ENCODE measurements at places on chromosomes 5 and 9.

DNA sequence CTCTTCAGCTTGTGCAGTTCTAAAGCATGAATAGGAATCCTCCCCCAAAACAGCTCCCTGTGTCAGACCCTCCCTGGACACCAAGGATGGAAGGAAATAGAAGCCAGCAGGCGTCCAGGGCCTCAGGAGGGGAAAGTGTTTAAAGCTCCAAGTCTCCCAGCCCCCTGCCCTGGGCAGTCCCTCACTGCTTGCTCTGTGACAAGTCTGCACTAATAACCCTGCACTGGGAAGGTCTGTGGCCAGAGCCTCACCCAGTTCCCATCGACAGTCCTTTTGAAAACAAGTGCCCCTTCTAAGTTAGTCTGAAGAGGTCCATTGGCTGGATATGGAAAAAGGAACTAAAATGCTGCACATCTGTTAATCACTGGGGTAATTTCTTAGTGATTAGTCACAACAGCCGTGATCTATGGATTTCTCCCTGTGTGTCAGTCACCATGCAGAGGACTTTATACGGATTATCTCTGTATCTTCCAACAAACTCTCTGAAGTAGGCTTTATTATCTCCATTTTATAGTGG is 195.3 kb downstream of the FBXL7 start:
- no peak for DNase-seq

DNA sequence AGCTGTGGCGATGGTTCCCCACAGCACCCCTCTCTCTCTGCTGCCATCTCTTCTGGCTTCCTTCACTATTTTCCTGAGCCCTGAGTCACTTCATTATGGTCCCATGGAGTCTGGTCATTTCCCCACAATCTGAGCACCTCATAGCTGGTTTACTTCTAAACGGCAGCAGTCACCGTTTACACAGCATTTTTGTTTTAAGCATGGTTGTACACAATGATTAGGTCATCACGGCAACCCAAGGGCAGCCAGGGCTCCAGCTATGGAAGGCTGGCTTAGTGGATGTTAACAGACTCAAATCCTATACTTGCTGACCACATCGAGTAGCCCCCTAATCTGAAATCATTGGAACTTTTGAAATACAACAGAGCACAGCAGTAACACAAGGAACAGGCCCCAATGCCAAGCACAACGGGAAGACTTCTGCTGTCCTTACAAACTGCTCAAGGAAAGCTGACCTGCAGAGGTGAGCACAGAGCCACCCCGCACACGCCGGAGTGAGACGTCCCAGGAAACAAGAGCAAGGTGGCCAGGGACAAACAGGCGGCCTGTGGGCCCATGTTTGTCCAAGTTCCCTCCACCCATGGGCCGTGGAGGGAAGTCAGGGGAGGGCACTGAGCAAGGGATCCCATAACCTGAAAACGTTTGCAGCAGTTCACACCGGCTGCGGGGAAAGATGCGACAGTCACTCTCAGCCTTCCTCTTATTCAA is 22.9 kb downstream of the CAMSAP1 start:
- DNase-seq: no peak

GRCh38 chr5:107444300-107444699 is 226.4 kb downstream of the EFNA5 start:
- DNase-seq: no peak

- no peak for DNase-seq
Observed at GRCh38 chr5:132479111-132479951, 11.2 kb downstream of the IRF1 start.

DNA sequence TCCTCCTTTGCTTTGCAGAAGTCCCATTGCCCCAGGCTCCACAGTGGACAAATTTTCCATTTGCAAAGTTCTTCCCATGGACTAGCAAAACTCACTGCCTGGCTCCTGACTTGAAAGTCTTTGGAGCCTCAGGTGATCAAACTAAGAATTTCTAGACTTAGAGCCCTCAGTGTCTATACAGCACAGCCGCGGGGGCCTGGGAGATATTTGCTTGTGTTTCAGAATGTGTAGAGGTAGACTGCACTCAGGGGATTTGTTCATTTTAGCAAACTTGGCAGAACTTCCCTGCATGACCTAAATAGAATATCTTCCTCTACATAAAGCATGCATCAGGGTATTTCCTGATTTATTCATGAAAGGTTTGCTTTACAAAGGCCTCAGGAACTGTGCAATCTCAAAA is 384.2 kb upstream of the ZNF462 start:
- DNase-seq: no peak

DNA sequence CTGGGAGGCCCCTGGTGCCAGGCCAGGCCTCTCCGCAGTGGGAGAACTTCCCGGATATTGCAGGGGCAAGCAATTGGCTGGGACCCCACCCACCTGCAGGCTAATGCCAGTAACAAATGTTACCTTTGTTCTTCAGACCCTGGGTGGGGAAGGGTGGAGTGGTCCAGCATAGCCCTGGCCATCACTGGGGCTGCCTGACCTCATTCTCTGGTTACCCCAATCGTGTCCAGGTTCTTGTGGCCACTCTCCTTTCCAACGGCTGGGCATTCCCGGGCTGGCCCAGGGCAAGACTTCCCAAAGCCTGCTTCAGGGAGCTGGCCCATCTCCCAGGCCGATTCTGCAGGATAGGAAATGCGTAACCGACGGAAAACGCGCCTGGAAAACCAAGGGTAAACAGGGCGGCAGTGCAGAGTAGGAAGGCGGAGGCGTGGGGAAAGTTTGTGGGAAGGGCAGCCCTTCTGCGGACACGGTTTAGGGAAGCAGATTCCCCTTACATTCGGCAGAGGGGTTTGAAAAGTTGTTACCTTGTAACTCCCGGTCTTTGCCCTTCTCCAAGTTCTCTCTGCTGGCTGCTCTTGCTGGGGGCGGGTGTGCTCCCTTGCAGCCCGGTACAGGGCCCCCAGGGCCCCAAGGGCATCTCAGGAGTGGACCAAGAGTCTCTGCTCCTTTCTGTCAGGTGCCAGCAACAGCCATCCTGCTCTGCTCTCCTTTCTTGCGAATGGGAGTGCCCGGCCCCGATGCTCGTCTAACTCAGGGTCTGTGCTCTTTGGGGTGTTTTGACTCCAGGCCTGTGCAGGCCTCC is 3.5 kb downstream of the NRARP start:
- DNase-seq: no peak

- no peak for DNase-seq
Observed at GRCh38 chr9:5563886-5564285, 53.6 kb downstream of the PDCD1LG2 start.

DNA sequence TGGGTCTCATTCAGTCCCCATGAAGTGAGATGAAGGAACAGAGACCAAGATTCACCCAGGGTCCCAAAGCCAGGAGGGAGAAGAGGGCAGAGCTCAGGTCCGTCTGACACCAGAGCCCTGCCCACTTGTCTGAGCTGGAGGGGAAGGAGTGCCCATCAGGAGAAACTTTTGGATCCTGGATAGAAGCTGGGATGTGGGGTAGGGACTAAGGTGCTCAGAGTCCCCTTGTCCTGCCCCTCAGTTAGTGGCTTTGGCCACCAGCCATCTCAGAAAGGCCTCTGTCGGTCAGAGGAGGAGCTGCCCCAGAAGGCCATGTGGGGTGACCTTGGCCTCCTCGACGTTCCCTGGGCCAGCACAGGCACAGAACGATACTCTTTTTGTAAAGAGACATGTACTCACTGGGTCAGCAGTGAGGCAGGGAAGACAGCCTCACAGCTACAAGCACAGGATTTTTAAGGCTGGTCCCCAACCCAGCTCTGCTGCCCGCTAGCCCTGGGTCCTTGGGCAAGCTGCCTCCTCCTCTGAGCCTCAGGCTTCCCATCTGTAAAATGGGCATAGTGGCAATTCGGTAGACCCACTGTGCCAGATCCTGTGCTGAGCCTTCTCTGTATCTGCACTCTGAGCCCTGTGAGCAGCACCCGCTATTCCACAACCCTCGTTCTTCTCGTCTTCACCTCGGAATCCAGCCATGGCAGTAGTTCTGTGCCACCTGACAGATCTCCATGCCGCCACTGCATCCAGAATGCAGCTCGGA is 49.4 kb downstream of the C9orf50 start:
- no peak for DNase-seq

- DNase-seq: no peak
Observed at GRCh38 chr5:8683496-8683895, 814.5 kb downstream of the MTRR start.

- DNase-seq: no peak
Observed at GRCh38 chr5:154757814-154758406, 2.7 kb downstream of the LARP1 start.

- no peak for DNase-seq
Observed at GRCh38 chr9:107863396-107863795, 373.8 kb upstream of the KLF4 start.

DNA sequence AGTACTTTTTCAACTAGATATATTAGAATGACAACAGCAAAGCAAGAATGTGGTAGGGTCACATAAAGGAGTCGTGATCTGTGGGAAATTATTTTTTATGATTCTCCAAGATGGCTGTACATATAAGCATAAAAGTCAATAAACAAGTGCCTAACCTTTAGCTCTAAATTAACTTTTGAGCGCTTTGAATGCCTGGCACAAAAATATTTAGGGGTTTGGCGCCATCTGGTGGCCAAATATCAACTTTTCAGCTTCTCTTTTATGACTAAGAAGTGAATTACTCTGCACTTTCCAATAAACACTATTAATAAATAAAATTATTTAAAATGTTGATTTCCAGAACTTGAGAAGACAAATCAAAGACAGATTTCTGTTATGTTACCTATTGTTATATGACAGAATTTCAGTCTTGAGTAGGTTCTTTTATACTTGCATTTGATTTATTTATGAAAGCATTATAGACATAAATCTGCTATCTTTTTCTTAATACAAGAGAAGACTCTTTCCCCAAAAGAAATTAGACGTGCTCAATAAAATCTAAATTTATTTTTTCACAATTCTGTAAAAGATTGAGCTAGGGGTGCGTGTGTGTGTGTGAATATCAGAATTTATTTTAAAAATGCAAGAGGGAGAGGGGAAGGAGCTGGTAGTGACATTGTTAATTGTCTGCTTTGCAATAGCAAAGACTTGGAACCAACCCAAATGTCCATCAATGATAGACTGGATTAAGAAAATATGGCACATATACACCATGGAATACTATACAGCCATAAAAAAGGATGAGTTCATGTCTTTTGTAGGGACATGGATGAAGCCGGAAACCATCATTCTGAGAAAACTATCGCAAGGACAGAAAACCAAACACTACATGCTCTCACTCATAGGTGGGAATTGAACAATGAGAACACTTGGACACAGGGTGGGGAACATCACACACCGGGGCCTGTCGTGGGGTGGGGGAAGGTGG is 36.7 kb upstream of the ARRDC3 start:
- peak; percentile 53 for DNase-seq

- DNase-seq: no peak
Observed at GRCh38 chr5:180950291-180950949, 38.2 kb upstream of the BTNL3 start.

DNA sequence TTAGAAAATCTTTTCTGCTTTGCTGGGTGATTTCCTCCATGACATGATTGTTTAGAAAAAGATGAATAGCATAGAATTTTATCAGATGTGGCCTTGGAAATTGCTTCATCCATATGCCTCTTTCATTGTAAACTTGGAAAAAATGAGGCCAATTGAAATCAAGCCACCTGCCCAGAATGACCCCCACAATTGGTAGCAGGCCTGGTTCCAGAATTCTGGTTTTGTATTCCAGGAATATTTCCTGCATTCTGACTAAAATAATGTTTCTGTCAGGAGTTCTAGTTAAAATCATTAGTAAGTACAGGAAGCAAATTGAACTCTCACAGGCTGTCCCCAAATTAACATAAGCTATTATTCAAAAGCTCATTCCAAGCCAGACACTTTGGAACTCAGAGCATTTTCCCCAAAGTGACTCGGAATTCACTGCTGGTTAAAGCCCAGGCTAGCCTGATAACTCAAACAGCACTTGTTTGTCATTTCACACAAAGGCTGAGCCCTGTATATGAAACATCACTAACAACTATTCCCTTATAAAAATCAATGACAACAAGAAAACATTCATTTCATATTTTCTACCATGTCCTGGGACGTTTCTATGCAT is 75.1 kb upstream of the ADCY2 start:
- DNase-seq: no peak

DNA sequence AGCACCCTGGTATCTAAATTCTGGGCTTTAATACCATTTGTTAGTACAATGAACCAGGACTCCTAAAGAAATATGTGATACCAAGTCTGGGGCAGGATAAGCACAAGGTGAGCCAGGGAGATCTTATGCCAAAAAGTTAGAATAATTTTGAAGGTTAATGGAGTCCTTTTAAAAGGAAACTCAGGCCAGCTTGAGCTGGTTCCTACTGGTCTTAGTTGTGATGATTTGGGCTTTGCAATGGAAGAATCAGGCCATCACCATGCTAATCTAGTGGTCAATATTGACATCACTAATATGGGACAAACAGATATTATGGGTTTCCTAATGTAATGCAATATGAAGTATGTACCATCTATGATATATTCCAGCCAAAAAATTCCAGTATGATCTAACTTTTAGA is 7.5 kb upstream of the SPATA9 start:
- no peak for DNase-seq

GRCh38 chr9:96674906-96675538 is 19.9 kb upstream of the PRXL2C start:
- DNase-seq: no peak

GRCh38 chr5:120236360-120236759 is 227.7 kb upstream of the PRR16 start:
- DNase-seq: no peak

DNA sequence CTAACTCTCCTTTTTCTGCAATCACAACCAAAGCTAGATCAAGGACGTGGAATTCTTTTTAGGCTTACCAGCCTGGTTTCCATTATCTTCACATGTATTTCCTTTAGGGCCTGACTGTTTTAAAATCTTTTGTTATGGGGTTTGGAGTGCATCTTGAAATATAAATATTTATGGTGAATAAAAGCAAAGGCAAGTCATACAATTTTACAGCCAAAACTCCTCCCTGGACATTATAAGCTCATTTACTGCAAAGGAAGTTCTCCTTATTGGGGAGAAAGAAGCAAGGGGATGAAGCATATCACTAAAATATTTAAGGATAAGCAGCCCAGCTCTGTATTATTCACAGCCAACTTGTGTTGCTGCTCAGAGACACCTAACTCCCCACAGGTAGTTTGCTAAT is 132.2 kb upstream of the TARS1 start:
- DNase-seq: no peak

GRCh38 chr5:142222866-142223558 is 101.8 kb downstream of the SPRY4 start:
- DNase-seq: no peak

GRCh38 chr9:87065981-87066380 is 118.7 kb upstream of the GAS1 start:
- no peak for DNase-seq

- no peak for DNase-seq
Observed at GRCh38 chr5:135508496-135509005, 27.2 kb downstream of the NEUROG1 start.

DNA sequence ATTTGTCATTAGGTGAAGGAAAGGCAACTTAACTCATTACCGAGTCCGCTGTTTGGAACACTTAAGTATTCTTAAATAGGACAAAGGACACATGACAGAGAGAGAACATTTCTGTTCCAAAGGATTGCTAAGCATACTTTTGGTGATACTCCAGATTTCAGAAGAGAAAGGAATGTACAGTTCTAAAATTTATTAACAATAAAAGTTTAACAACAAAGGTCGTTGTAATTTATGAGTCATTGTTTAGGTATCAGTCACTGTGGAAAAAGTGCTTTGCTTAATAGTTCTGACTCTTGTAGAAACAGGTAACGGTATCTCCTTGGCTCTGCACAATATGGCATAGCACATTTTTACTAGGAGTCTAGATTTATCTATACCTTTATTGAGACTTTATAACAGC is 36.3 kb upstream of the PAM start:
- no peak for DNase-seq

- no peak for DNase-seq
Observed at GRCh38 chr5:127958421-127959011, 125.0 kb upstream of the SLC12A2 start.

GRCh38 chr5:84445049-84445685 is 60.5 kb upstream of the EDIL3 start:
- DNase-seq: no peak
